GM18507 (cell line): ENCODE measurements at places on chromosomes 2 and 18.

- DNase-seq = no peak
Measured at GRCh38 chr2:8976442-8977259, 26.8 kb downstream of the MBOAT2 start.

GRCh38 chr2:181683518-181684453 is 3.5 kb upstream of the NEUROD1 start:
- no peak for DNase-seq

DNA sequence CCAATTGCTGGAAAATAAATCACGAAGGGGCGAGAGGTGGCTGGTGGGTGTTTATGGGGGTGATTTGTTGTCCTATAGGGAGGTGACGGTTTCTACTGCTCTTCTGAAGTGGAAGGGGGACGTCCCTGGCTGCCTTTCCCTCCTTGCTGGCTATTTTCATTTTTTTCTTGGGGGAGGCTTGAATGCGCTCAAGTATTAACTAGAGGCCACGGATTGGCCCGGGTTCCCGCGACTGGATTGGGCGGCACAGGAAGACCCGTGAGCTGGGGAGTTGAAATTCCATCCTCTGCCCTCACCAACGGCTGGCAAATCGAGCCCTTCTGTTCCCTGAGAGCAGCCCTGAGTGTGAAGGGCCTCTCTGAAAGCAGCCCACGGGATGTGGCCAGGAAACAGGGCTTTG is 176.5 kb upstream of the SPRED2 start:
- DNase-seq = no peak

- no peak for DNase-seq
Measured at GRCh38 chr2:237879058-237879430, 19.6 kb downstream of the RAMP1 start.

- DNase-seq = no peak
Measured at GRCh38 chr2:101858246-101858645, 133.5 kb upstream of the IL1R2 start.

GRCh38 chr2:26772064-26773001 is 8.2 kb downstream of the SLC35F6 start:
- DNase-seq = no peak

- DNase-seq = no peak
Measured at GRCh38 chr2:96521219-96521618, 15.3 kb upstream of the ARID5A start.

GRCh38 chr2:39027421-39027820 is 93.4 kb downstream of the SOS1 start:
- no peak for DNase-seq

- DNase-seq = no peak
Measured at GRCh38 chr18:65523461-65523860, 227.4 kb upstream of the CDH7 start.

- no peak for DNase-seq
Measured at GRCh38 chr18:12315911-12316310, 7.9 kb downstream of the TUBB6 start.

DNA sequence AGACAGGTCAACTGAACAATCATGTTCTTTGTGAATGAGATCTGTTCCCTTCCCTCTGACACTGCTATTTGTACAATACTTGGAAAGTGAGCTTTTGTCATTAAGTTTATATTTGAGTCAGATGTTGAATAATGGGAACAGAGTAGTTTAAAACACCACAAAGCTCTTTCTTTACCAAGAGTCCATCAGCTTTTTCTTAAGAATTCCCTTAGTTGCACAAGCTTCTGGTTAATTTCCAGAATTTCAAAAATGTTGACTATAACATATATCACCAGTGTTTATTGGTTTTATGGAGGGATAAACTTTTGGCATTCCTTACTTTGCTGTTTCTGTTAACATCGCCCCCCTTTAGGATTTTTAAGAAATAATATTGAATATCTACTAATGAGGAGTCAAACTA is 403.7 kb downstream of the CCDC85A start:
- no peak for DNase-seq

DNA sequence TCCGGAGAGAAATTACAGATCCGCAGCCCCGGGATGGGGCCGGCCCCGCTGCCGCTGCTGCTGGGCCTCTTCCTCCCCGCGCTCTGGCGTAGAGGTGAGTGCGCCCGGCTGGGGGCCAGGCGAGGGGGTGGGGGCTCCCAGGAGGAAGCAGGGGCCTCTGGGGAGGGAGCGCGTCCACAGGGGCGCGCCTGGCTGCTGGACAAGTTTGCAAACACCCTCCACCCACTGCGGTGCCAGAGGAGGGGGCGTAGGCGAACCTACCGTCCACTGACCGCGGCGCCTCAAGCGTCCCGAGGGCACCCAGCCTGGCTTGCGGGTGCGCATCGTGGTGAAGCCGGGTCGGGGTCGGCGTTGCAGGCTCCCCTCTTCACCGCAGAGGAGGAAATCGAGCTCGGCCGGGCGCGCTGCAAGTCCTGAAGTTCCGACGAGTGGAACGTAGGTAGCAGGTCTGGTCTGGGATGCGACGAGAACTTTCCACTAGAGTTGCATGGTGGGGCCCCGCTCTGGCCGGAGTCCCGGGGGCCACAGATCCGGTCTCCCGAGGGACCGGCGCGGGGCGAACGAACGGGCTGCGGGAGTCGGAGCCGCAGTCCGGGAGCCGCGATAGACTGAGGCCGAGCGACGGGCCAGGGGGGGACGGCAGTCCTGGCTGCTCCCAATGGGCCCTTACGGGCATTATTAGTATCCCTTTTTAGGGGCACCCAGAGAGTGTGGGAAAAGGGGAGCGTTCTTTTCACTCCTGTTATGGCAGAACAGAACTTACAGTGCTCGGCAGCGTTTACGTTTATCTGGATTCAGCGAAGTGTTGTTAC is 502 bp downstream of the MERTK start:
- DNase-seq = no peak

- DNase-seq = no peak
Measured at GRCh38 chr2:10868465-10869314, 43.0 kb upstream of the KCNF1 start.

- no peak for DNase-seq
Measured at GRCh38 chr2:9178904-9179571, 27.6 kb upstream of the ASAP2 start.

DNA sequence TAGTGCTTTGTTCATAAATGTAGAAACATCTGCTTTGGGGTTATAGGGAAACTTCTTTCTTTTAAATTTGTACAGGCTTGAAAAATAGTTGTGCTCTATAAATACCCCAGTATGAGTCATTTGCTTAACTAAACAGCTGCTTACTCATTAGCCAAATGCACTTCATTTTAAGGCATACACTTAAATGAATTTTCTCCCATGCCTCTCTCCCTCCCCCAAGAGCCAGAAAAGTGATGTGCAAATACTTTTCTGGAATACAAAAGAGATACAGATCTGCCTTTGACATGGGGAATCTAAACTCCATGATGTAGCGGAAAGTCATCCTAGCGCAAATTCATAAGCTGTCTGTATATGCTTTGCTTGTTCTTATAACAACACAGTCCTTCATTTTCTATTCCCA is 469.4 kb downstream of the DLGAP1 start:
- DNase-seq = no peak

GRCh38 chr18:48885266-48885923 is 65.4 kb downstream of the SMAD7 start:
- no peak for DNase-seq

DNA sequence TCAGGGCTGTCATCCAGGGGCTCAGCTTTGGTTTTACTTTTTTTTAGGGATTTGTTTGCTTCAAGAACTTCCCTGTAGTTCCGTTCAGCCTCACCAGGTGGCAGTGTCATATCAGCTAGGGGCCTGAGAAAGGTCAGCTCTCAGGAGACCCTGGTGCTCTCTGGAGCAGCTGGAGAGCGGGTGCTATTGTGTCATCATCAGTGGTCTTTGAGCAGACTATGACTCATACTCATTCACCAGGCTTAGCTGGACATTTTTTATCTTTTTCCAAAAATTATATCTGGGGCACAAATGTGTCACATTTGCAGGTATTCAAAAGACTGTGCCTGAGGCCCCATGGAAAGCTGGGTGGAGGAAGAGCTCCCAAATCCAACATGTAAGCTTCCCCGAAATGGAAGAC is 24.4 kb downstream of the ZNF892 start:
- DNase-seq = peak; percentile 4

GRCh38 chr2:21422050-21422449 is 298.3 kb downstream of the TDRD15 start:
- DNase-seq = no peak

DNA sequence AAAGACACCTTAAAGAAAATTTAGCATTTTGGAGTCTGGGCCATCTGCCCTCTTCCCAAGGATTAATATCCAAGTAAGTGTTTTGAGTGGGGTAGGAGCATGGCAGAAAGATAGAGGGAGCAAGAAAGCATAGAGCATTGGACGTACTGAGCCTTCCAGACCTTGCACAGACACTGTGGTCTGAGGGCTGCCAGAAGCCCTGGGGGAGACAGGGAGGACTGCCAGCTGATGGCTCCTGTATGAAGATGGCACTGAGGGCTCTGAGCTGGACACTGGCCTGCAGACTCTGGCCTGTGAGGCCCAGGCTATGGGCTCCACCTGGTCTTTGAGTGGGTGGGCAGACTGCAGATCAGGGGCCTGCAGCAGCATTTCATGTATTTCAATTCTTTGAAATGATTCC is 2.9 kb upstream of the PKDCC start:
- DNase-seq = no peak

DNA sequence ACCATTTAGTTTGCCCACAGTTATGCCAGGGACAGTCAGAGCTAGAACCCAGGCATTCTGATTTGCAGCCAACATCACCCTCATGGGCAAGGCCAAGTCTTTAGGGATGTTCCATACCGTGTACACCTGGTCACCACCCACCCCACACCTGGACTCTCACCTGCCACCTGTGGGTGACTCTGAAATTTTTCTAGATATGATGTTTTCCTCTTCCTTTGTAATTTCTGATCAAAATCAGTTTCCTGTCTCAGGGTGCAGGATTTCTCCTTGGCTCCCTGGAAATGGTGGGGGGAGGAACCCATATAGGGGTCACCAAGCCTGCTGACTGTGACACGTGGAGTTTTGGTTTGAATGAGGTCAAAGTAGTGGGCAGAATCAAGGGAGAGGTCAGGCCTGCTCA is 138.2 kb downstream of the ACOXL start:
- no peak for DNase-seq

DNA sequence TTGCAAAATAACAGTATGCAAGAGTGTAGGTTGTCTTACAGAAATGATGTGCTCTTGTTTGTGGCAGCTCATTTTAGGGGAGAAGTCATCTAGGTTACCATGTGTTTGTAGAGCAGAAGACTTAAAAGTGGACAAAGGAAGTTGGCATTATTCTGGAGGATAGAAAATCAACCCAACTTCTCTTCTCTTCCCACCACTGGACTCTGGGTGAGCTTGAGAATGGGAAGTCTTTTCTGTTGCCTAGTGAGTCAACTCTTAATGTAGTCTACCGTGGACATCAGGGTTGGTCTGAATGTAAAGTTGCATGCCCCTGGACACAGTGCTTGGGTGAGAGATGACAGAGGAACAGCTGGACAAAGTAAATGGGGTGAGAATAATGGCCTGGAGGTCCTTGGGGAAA is 98.3 kb downstream of the FMNL2 start:
- DNase-seq = no peak

- no peak for DNase-seq
Measured at GRCh38 chr2:226720948-226721347, 78.7 kb downstream of the IRS1 start.

- DNase-seq = no peak
Measured at GRCh38 chr2:86021396-86022378, 84.0 kb downstream of the POLR1A start.

- no peak for DNase-seq
Measured at GRCh38 chr2:101961338-101962191, 30.2 kb upstream of the IL1R2 start.

- DNase-seq = no peak
Measured at GRCh38 chr2:129780316-129781270, 198.9 kb upstream of the RAB6C start.

DNA sequence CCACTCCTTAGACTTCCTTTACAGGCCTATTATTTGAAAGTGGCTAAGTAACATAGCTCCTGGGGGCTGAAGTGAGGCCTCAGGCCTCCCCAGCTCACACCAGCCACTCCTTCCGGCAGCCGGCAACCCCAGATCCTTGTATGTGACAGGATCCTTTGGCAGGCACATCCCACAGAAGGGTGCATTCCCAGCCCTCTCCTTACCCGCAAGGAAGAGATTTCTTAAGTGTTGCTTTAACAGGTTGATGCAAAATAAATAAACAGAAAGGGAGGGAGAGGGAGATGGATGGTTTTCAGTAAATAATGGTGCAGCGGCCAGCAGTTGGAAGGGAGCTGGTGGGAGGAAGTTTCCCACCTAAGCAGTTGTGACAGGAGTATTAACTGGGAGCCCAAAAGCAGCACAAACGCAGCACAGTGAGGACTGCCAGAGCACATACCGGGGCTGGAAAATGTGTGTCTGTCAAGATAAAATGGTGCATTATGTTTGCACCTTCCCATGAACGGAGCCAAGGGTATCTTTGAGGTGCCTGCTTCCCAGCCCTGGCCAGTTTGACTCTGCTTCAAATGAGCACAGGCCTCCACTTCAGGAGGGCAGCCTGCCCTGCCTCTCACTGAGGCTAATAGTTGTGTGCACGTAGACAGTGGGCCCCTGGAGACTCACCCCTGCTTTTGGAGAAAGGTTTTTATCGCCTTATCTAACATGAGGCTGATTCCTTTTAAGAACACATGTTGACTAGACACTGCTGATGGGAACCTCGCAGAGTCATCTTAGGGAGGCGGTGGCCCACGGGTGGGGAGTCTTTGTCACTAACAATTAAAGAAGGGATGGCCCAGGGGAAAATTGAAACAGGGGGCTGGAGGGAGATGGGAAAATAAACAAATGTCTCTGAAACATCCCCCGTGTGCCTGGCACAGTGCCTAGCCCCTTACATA is 32.8 kb downstream of the NRP2 start:
- DNase-seq = no peak

- no peak for DNase-seq
Measured at GRCh38 chr2:165539985-165540384, 70.5 kb downstream of the CSRNP3 start.

DNA sequence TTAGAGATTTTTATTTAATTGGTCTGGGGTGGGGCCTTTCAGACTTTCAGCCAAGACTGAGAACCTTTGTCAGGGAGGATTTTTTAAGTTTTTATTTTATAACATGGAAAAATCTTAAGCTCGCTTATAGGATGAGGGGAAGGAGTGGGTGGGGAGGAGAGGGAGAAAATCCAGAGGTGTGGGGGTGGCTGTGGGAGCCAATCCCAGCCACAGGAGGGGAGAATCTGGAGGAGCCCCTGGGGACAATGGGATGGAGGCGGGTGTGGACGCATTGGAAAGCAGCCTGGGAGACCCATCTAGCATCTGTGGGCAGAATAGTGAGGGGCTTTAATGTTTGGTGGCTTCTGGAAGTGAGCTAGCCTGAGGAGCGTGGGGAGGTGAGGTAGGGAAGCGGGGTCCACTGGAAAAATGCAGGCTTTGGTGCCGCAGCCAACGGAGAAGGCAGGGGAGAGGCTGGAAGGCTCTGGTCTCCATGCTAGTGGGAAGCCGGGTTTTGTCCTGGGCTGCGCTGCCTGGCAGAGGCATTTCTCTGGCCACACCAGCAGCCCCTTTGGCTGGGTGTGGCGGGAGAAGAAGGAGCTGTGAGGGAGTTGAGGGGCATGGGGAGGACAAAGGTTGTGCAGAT is 11.5 kb upstream of the INPP5D start:
- no peak for DNase-seq
